ENCODE measurements at places on chromosomes 12 and 14.

DNA sequence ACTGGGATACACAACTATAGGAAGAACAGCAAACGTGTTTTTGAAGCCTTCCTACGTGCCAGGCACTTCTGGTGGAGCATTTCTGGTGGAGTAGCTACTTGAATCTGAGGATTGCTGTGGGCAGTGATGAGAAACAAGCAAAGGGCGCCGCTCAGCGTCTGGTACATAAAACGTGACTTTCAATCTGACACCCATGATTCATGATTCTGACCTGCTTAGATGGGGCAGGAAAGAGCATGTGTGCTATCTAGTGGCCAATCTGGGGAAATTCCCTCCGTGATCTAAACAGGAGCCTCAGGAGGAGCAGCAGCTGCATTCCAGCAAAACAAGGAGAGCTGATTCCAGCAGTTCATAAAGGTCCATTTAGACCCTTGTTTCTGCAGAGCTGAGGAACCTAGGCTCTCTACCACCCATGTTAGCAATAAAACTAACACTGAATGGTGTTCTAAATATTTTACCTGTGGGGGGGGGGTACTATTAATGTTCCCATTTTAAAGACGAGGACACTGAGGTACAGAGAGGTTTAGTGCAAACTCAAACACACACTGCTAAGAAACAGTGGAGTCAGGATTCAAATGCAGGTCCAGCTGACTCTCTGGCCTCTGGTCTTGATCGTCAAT lies 37.8 kb downstream of the PAH start:
- DNase-seq: peak; percentile 4

DNA sequence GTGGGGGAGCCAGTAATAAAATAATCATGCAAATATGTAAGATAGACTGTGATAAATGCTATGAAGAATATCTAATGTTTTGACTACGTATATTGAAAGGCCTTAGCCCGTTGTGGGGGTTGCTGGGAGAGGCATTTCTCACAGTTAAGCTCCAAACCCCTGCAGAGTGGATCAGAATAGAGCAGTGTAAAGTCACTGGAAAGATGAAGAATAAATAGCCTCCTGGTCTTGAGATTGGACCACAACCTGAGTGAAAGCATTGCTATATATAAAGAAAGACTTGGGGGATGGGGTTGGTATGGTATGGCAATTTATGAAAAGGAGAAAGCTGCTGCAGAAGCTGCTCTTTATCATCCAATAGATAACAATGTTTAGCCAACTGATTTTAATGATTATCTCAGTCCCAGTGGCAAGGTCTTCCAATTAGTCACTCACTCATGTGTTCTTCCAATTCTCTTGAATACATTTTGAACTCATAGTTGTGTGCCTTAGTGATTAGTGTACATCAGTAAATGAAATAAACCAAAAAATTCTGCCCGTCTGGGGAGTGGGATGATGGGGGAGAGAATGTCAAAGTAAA lies 10.2 kb downstream of the PLEKHA5 start:
- no peak for DNase-seq

DNA sequence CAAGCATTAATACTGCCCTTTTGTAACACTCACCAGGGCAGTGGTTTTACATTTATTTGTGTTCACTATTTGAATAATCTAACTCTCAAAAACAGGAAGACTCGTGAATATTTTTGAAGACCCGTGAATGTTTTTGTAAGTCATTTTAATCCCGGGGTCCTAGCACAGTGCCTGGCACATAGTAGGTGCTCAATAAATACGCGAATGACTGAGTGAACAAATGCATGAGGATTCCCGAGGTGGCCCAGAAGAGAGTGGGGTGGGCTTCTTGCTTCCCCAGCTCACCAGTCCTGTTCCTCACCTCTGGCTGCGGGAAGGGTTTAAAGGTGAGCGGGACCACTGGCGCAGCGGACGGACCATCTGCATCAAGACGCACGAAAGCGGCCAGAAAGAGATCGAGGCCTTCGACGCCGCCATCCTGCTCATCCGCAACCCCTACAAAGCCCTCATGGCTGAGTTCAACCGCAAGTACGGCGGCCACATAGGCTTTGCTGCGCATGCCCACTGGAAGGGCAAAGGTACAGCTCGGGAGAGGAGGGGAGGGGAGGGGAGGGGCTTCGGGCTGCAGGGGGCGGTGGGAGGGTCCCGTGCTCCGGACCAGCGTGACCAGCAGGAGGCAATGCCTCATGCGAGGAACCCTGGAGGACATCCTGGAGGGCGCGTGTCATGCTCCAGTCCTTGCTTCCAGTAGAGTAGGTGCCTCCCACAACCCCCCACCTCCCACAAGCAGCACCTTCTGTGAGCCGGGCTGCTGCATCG lies 98.9 kb downstream of the CMKLR1 start:
- DNase-seq: no peak

DNA sequence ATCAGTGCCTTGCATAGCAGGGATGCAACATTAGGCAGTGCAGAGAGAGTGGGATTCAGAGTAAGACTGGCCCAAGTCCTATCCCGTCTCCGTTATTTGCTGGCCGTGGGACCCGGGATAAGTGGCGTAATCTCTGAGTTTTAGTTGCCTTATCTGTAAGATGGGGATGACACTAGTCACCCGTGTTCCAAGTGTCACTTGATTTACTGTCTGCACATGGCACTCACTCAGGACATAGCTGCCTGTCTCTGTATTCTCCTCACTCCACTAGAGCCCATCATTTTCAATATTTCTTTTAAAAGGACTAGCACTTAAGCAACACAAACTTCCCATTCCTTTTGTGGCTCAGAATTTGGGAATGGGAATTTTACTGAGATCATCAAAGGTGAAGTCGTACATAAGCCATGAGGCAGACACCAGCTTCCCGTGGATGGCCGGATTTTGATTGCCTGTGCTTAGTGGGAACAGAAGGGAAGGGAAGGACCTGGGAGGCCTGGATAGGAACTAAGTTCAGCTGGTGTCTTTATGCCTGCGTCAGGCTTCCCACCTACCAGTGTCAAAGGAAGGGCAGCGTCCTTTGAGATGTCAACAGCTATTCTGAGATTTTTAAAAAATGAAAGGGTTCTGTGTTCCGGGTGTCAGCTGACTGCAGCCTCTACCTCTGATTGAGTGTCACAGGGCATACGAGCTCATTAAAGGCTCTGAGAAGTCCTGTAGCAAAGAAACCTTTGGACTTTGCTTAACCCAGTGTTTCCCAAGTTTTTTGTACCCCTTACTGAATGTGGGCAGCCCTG lies 361.4 kb downstream of the CACNA1C start:
- no peak for DNase-seq

DNA sequence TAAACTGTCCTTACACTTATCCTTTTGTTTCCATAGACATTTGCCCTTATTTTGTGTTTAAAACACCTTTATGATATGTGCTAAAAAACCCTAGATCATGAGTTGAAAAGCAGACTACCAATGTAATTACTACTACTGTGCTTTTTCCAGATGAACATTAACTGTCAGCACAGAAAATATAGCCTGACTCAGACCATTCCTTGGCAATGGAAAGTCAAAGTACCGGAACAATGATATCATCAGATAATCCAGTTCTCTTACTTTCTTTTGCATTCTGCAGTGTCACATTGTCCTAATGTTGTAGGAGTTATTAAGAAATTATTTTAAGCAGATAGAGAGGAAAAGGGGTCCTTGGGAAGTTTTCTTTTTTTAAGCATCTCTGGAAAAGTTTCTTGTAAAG lies 1189.0 kb upstream of the FLRT2 start:
- peak; percentile 31 for DNase-seq

DNA sequence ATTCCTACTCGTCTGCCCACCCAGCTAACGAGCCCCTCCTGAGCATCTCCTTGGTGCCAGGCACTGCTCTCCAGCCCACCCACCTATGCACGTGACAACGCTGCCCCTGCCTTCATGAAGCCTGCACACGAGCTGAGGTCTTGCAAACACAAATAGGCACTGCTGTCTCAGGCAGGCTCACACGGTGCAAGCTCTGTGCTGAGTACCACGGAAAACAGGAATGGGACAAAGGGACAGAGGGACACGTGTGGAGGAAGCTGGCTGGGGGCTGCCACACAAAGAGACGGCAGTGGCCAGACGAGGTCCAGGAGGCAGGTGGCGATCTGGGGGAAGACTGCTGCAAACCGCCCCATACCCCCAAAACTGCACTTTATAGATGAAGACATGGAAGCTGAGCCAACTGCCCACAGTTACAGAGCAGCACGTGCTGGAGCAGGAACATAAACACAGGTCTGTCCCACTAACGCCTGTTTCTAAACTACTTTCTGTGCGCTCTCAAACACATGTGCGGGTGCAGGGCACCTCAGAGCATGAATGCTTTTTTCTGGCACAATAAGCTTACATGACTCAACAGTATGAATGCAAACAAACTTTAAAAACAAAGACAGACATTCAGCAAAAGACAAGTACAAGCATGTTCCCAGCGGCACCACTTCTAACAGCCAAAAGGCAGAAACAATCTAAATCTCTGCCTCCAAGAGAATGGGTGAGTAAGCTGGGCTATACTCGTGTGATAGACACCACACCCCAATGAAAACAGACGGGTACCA lies 64.5 kb downstream of the AMN start:
- no peak for DNase-seq

DNA sequence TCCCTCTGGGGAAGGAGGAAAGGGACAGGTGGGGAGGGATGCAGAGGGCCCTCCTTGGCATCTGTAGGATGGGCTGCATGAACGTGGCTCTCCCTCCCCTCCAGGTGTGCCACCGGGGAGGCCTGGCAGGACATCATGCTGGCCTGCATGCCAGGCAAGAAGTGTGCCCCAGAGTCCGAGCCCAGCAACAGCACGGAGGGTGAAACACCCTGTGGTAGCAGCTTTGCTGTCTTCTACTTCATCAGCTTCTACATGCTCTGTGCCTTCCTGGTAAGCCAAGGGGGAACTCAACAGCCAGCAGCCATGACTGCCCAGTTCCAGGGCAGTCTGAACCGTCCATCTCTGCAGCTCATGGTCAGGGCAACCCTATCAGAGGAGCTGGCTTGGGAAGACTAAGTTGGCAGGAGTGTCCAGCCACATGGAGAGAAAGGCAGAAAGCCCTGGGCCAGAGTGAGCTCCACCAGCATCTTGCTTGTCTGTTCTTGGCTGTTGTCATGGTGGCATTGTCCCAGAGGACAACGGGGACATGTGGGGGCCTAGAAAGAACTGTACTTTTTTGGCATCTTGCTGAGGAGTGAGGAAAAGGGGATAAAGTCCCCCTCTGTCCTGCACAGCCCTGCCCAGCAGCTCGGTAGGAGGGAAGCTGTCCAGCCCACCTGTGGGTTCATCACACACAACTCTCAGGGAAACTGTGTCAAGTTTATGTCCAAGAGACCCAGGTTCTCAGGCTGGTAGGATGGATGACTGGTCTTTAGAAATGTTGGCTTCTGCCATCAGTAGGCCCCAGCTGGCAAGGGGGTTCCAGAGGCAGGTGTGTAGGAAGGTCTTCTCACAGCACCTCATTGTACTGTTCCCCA lies 129.8 kb upstream of the FKBP4 start:
- no peak for DNase-seq

- DNase-seq: no peak
Observed at GRCh38 chr12:124191024-124191359, 103.9 kb upstream of the RFLNA start.

DNA sequence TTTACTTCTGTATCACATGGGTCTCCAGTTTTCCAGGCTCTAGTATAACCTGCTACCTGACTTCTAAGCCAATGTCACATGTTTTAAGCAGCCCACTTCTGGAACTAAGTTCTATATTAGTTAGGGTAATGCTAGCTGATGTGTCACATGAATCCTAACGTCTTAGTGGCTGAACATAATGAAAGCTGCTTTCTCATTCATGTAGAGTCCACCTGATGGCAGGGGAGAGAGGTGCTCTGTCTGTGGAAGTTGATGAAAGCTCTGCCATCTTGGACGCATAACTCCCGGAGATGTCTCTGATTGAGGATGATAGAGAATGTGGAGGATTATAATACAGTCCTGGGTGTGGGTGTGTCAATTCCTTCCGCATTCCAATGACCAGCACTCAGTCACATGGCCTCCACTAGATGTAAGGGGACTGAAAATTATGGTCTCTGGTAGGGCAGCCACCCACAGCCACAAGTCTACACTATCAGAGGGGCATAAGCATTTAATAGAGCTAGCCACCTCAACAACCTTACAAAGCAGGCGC lies 234.4 kb upstream of the CRY1 start:
- DNase-seq: no peak

DNA sequence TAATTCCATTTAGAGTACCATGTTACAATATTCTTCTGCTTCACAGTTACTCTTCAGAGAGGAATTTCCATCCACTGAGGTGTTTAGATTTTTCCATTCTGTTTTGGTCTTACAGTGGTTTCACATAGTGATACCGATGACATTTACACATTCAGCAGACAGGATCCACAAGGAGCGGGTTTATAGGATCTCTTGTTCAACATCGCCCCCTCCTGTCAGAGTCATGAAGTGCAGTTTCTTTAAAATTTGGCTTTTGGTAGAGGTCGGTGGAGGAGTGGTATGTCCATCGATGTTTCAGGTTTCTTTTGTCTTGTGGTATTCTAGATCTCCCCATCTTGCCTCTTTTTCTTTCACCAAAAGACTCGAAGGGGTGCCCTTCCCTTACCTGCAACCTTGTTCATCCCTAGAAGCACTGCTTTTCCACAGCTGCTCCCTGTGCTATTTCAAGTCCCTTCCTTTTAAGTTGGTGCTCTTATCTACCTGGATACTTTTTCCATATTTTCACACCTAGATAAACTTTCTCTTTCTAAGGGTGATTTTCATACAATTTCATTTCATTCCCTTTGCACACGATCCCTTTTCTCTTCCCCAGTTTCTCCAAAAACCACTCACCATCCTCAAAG lies 181.3 kb downstream of the ITPR2 start:
- no peak for DNase-seq

DNA sequence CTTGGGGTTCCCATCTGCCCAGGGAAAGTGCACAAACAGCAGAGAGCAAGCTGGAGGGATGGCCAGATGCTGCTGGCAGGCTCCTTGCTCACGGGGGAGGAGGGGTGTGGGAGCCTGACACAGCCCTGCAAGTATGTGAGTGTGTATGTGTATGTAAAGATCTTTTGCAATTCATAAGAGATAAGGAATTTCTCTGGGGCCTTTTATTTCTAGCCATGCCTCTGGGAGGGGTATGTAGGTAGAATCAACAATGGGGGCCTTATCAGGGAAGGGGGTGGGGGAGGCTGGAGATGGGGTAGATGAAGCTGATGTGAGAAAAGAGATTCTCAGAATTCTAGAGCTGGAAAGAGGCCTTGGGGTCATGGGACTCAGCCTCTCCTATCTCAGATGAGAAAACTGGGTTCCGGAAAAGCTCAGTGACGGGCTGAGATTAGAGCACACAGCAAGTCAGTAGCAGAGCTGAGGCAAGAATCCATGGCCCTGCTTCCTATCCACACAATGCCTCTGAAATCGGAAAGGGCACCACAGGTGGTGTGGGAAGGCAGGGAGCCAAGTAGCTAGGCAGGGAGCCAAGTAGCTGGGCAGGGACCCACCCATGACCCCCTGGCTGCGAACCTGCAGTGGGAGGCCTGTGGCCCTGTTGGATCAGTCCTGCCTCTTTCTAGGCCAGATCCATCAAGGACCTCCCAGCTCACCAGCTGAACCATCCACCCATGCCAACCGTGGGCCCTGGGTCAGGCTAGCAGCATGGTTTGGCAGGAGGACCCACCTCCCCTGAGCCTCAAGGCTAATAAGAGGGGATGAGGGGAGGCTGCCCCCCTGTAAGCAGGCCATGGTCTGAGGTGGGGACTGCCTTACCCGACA lies 54.7 kb downstream of the PLEKHG3 start:
- peak; percentile 81 for DNase-seq

GRCh38 chr12:31362759-31363415 lies 36.9 kb upstream of the SINHCAF start:
- no peak for DNase-seq
